ENCODE measurements at places on chromosomes 3 and 15. TPM values are rescaled to one million over a fixed set of nuclear protein-coding genes. Genes with fewer than 3 reads are reported as not detected.

PPP4R2 gene
- total RNA-seq = 72.0 TPM

SPATA12 gene
- not detected for total RNA-seq

PIGZ gene
- total RNA-seq = 3.5 TPM

- H3K4me3 ChIP-seq = no peak overlapping the region
- no peaks in the 10 kb centered on the region for H3K36me3 ChIP-seq
- H3K27ac ChIP-seq = no peak overlapping the region
- DNase-seq = peak; percentile 78
- H3K27me3 ChIP-seq = no peaks in the 10 kb centered on the region
Observed at GRCh38 chr15:66004618-66005262, 135.4 kb downstream of the RAB11A start.

- no peaks in the 10 kb centered on the region for H3K4me1 ChIP-seq
- H3K27me3 ChIP-seq = no peaks in the 10 kb centered on the region
- H3K36me3 ChIP-seq = no peaks in the 10 kb centered on the region
- H3K27ac ChIP-seq = no peak overlapping the region
Observed at GRCh38 chr3:169404520-169404890, 259.0 kb downstream of the MECOM start.

- no peaks in the 10 kb centered on the region for H3K27me3 ChIP-seq
- H3K4me3 ChIP-seq = no peak overlapping the region
- H3K36me3 ChIP-seq = no peaks in the 10 kb centered on the region
- H3K4me1 ChIP-seq = no peaks in the 10 kb centered on the region
- H3K27ac ChIP-seq = no peak overlapping the region
Observed at GRCh38 chr3:60729056-60729455, 522.2 kb downstream of the FHIT start.

- no peak for DNase-seq
- H3K27ac ChIP-seq = no peak overlapping the region
- H3K36me3 ChIP-seq = no peaks in the 10 kb centered on the region
- no peak overlapping the region for H3K4me3 ChIP-seq
Observed at GRCh38 chr15:76032046-76032445, 19.8 kb upstream of the NRG4 start.

GRCh38 chr3:72444656-72445223, 403.5 kb downstream of the SHQ1 start:
- H3K27ac ChIP-seq = no peak overlapping the region
- H3K4me3 ChIP-seq = no peak overlapping the region
- no peak for DNase-seq
- H3K27me3 ChIP-seq = no peaks in the 10 kb centered on the region
- H3K36me3 ChIP-seq = no peaks in the 10 kb centered on the region

All from kidney (tissue), 22 donors.